GM04504 (cell line): ENCODE measurements at places on chromosomes 12 and 14.

DNA sequence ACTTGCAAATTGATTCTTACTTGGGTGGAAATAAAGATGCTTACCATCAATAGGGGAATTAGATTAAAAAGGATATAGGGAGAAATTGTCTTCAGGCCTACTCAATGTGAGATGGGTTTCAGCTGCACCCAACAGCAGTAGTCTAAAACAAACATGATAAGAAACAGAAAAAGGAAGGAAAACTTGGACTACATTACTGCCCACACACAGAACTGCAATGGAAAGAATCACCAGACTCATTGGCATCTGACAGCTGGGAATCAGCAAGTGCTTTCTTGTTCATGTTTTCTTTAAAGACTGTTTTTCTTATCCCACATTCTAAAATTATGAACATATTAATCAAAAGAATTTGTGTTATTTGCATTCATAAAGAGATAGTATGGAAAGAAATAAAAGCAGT lies 144.2 kb downstream of the LRIG3 start:
- no peak for DNase-seq

- no peak for DNase-seq
These were observed 111.9 kb downstream of the LGR5 start for GRCh38 chr12:71551529-71551928.

DNA sequence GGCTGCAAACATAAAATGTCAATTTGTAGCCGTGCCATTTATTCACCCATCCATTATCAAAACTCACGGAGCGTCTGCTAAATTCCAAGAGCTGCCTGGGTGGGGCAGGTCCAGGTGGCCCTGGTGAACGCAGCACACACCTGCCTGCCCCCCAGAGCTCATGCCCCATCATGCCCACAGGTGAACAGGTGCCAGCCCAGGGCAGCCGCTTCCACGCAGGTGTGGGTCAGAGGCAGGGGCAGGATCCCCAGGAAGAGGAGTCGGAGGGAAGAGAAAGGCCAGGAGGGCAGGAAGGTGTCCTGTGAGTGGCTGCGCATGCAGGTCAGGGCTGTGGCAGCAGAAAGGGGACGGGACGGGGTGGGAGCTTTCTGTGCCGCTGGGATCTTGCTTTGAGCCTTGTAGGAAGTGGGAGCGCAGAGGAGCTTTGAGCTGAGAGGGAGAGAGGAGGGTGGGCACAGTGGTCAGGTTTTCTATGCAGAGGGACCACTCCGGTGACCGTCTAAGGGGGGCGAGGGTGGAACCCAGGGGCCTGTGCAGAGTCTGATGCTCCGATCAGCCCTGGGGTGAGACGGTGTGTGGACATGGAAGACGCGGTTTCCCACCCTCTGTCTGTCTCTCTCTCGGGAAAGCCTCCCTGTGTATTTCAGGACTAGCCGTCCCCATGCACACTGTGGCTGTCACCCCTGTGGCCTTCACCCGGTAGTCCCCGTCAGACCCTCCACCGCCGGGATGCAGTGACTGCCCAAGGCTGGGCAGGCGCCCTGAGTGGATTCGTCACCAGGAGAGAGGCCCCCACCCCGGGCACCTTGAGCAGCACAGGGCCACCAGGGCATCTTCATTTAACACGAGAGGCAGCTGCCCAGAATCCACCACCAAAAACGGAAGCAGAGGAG lies 26.7 kb downstream of the GALNT9 start:
- no peak for DNase-seq

DNA sequence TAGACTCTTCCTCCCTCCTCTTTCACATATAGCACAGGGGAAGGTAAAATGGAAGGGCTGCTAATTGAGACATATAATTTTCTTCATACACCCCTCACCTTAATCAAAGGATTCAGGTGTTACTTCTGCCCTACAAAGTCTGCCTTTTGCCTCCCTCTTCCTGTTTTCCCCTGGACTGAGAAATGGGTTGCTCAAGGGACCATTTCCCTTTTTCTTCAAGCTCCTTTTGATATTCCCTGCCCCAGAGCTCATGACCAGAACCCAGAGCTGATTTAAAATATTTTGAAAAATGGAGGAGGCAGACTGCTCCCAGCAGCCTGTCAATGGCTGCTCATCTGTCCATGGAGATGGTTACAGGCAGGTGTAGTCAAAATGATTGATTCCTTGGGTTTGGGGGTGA lies 6.3 kb upstream of the PIP4K2C start:
- DNase-seq: no peak

DNA sequence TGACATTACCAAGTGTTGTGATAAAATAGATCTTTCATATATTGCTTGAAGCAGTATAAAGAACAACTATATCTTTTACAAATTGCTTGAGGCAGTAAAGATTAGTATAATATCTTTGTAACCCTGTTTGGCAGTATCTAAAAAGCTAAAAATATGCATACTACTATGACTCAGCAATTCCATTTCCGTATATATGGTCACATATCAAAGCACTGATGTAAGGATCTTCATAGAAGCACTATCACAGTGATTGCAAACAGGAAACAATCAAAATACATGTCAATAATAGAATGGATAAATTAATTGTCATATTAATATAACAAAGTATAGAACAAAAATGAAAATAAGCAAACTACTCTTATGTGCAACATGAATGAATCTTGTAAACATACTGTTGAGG lies 158.4 kb upstream of the IGF1 start:
- no peak for DNase-seq

- DNase-seq: no peak
These were observed 139.8 kb downstream of the ANO6 start for GRCh38 chr12:45355730-45356129.
